Activated naive CD4-positive, alpha-beta T cell treated with anti-CD3 and anti-CD28 coated beads, Interleukin-2, amount 10 ng/mL, durations not matched to agents 7 days and 5 days (primary cell): ENCODE measurements at places on chromosomes 7 and 10.
A peak's percentile ranks its signal among the peaks of the same experiment; 100 is the strongest.

DNA sequence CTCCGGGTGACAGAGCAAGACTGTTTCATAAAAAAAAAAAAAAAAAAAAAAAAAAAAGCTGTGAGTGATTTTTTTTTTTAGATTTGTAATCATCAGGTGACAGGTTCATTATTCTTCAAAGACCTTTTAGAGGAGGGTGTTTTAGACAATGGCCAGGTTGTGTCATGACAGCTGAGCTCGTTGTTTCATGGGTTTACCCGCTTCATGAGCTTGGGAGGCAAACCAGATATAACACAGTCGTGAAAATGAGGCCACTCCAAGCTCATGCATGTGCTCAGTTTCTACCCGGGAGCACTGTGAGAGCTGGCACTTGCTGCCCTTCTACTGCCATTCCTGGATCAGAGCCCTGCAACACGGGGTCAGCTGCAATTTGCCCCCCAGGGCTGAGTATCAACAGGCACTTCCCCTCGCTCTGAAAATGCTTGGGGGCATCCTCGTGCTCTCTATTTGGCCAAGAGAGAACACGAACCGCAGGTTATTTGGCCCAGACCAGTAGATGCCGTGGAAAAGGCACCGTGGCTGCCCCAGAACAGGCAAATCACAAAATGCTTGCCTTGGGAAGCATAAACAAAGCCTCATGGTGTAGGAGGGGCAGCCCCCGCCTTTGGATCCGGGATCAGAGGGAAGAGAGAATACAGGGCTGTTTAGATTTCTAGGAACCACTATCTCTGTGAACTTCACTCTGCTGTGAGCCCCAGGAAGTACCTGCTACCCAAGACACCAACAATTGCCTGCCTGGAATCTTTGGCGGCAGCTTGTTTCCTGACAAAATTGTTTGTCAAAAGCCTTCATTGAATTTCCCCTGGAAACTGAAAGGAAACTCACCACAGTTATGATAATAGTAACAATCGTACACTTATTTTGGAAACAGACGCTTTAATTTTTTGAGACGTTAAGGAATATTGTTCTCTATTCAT is 371.0 kb downstream of the FRMD4A start:
- DNase-seq: no peak

DNA sequence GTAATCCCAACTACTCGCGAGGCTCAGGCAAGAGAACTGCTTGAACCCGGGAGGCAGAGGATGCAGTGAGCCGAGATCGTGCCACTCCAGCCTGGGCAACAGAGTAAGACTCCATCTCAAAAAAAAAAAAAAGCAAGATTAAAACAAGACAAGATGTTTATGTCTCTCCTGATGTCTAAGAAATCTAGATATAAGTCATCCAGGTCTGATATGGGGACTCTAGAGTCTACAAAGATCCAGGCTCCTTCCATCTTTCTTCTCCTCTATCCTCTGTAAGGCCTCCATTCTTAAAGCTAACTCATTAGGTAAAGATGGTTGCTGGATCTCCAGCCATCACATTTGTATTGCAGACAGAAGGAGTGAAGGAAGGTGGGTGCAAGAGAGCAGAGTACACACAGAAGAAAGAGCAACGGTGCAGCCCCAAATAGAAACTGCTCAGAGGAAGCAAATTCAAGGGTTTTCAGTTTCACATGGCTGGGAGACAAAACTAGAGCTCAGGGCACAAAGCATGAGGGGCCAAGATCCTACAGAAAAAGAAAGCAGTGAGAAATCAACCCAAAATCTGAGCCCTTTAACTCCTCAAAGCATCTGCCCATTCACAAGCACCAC is 57.6 kb downstream of the USP6NL start:
- peak; percentile 36 for DNase-seq

DNA sequence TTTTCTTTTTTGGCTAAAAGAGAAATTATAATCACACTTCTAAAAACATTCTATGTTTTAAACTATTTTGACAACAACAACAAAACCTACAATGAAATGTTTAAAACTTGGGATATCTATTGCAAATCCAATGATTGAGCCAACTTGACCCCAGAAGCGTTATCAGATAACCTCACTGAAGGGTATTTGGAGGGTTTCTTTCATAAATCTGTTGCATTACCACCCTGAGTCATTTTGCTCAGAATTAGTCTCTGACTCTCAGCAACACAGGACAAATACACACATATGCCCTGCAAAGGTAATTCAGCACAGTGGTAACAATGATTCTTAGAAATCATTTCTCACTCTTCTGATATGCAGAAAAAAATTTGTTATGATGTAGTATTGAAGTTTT is 2.3 kb upstream of the COL1A2 start:
- no peak for DNase-seq

DNA sequence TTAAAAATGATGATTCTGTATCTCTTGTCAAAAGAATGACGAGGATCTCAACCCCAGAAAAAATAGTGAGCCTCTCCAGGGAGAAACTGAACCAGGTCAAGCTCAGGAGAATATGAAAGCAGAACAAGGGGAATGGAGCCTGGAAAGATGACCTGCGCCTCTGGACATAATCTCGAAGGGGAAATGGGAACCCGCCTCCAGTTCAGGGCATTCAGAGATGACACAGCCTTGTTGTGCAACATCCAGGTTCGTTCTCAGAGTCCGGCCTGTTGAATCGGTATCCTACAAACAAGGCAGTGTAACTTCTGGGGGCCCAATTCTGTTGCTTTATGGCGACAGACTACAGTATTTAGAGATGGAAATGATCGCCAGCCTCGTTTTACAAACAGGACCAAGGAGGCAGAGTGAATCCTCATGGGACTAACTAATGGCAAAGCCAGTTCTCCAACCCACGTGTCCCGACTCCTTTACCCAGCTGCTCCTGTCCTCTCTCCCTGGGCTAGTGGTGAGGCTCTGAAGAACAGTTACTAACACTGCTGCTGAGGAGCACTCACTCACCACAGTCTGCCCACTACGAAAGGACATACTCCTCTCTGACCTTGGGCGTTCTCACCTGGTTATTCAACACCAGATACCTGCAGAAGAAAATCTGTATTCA is 67.6 kb downstream of the JAZF1 start:
- DNase-seq: no peak

- DNase-seq: no peak
Observed at GRCh38 chr7:69598487-69599285, 411 bp downstream of the AUTS2 start.
